ENCODE measurements at places on chromosomes 7 and 10. TPM values are rescaled to one million over a fixed set of nuclear protein-coding genes. Genes with fewer than 3 reads are reported as not detected.

The UBN2 gene
- total RNA-seq = 20.2 TPM

The DNA2 gene
- total RNA-seq = 3.8 TPM

The LFNG gene
- 3.6 TPM for total RNA-seq

The FAM25G gene
- total RNA-seq = not detected

The CALD1 gene
- total RNA-seq = 214 TPM

The VSTM4 gene
- total RNA-seq = 23.8 TPM

The SMKR1 gene
- total RNA-seq = not detected

The PIK3AP1 gene
- 3.6 TPM for total RNA-seq

The HECW1 gene
- not detected for total RNA-seq

The GPR26 gene
- not detected for total RNA-seq

The NACAD gene
- 5.3 TPM for total RNA-seq

The ACSL5 gene
- 8.3 TPM for total RNA-seq

The PRR15 gene
- 0.68 TPM for total RNA-seq

The DGKI gene
- 10.2 TPM for total RNA-seq

The LLCFC1 gene
- not detected for total RNA-seq

The RBP3 gene
- total RNA-seq = not detected

The ANKRD2 gene
- 19.3 TPM for total RNA-seq

The FRMPD2 gene
- 3.5 TPM for total RNA-seq

The CCDC172 gene
- total RNA-seq = not detected

The ACSM6 gene
- not detected for total RNA-seq

The TUBB8 gene
- total RNA-seq = not detected

The AQP1 gene
- total RNA-seq = 254 TPM

The TSPAN12 gene
- 60.4 TPM for total RNA-seq

The NDUFB2 gene
- total RNA-seq = 535 TPM

The OR6V1 gene
- total RNA-seq = not detected

The TAS2R3 gene
- 0.48 TPM for total RNA-seq

The FIGNL1 gene
- 4.6 TPM for total RNA-seq

The BAIAP2L1 gene
- total RNA-seq = 1.1 TPM

The MYPN gene
- 86.3 TPM for total RNA-seq

The CARD11 gene
- 0.22 TPM for total RNA-seq

The SPDYE11 gene
- not detected for total RNA-seq

The LRRC4 gene
- 6.8 TPM for total RNA-seq

The FXYD4 gene
- total RNA-seq = not detected

The EIF5AL1 gene
- total RNA-seq = not detected

The BTBD16 gene
- total RNA-seq = not detected

The HGF gene
- total RNA-seq = 2.7 TPM

The ZCWPW1 gene
- total RNA-seq = 4.3 TPM

The PLEKHS1 gene
- total RNA-seq = not detected
